ENCODE measurements at places on chromosomes 13 and 19.

DNA sequence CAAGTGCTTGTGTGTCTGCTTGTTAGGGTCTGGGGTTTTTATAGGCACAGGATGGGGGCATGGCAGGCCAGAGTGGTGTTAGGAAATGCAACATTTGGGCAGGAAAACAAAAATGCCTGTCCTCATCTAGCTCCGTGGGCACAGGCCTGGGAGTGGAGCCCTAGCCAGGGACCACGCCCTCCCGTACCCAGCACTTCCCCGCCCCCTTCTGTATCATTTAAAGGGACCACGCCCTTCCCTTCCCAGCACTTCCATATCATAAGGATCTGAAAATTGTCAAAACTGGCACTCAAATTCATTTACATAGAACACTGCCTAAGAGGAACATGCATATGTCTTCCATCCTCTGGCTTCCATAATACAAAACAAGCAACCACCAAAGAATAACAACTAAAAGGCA lies 185.8 kb downstream of the B3GLCT start:
- H3K4me1 ChIP-seq: no peaks in the 10 kb centered on the region
- H3K27me3 ChIP-seq: no peaks in the 10 kb centered on the region
- H3K27ac ChIP-seq: no peak overlapping the region

DNA sequence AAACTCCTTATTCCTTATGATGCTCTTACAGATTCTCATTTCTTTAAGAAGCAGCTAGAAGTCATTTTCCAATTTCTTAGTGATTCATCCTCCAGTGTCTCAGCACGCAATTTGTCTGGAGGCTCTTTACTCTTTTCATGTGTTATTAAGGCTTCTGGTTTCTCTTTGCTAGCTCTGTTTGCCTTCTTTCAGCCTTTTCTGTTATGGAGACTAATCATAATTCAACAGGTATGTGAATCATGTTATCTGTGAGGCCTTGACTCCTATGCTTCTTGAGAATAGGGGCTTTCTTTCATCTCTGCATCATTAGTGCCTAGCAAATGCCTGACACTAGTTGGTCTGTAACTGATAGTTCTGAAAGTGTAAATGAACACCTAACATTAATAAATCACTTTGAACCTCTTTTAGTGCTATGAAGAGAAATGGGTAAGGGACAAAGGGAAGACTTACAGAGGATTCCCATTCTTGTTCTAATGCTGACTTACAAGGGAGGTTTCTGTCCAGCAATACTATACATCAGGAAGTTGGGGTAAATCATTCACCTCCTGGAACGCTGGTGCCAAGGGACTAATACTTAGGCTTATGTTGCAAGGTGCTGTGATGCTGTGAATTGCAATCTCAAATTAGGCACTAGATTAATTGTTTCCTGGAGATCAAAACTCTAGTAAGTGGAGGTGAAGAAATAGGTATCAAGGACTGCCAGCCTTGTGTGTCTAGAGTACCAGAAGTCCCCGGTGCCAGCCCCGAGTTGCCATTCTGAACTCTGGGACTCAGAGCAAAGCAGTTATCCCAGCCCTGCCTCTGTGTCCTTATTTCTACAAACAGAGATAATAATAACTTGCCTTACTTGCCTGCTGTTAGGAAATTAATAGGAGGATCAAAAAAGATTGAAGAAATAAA lies 265.6 kb downstream of the DCLK1 start:
- no peak overlapping the region for H3K27ac ChIP-seq
- H3K4me1 ChIP-seq: no peaks in the 10 kb centered on the region
- DNase-seq: no peak
- H3K27me3 ChIP-seq: no peaks in the 10 kb centered on the region
- no peak overlapping the region for H3K4me3 ChIP-seq

GRCh38 chr13:50721672-50721992 lies 121.9 kb downstream of the DLEU7 start:
- no peak overlapping the region for H3K27ac ChIP-seq
- H3K27me3 ChIP-seq: no peaks in the 10 kb centered on the region
- no peaks in the 10 kb centered on the region for H3K36me3 ChIP-seq
- no peaks in the 10 kb centered on the region for H3K4me1 ChIP-seq
- no peak overlapping the region for H3K4me3 ChIP-seq
- DNase-seq: no peak

DNA sequence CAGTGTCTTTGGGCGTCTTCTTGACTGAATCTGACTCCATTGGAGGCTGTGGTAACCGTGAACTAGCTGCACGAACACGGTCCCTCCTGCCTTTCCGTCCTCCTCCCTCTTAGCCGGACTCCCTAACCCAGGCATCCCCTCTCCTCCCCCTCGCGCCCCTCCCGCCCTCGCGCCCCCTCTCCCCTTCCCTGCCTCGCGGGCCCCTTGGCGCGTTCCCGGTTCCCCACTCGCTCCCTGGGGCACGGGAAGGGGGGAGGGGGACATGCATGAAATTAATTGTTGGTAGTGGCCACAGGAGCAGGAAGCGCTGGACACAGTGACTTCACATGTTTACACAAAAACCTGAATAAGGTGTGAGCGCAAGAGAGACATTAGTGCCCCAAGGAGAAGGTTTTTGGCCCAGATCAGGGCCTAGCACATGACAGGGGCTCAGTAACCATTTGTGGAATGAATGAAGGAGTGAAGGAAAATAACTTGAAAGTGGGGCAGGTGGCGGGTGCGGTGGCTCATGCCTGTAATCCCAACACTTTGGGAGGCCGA lies 279 bp downstream of the DMRTC2 start:
- no peaks in the 10 kb centered on the region for H3K36me3 ChIP-seq
- no peak for DNase-seq
- H3K27ac ChIP-seq: no peak overlapping the region
- no peaks in the 10 kb centered on the region for H3K4me1 ChIP-seq

DNA sequence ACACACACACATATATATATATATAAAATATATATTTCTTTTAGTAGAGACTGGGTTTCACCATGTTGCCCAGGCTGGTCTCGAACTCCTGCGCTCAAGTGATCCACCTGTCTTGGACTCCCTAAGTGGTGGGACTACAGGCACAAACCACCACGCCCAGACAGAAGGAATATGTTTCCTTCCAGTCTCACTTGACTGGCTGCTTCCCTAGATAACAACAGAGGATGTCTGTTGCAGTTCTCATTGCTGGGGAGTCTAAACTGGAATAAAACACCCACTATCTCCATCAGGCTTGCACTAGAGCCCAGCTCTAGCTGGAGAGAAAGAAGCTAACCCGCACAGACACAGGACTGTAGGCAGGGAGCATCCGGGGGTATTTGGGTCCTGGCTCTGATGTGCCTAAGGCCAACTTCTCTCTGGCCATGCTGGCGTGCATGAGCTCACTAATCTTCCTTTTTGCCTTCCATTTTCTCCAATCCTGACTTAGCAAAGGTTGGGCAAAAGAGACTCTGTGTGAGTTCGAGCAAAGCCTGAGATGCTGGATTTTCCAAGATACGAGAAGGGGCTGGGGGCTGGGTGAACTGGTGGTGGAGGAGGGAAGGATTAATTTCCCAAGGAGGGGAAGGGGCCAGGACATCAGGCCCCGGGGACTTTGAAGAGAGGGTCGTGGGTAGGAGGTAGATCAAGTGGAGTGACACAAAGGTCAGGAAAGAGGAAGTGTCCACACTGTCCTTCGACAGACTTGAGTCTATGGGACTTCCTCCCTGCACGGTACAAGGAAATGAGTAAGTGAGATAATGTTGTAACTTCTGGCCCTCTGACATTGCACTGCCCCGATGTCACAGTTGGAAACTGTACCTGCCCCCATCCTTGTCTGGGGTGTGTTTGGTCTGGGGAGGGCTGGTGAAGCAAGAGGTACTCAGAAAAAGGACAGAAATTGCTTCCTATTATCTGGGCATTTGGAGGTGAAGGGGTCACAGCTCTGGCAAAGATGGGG lies 22.5 kb upstream of the ALOX5AP start:
- H3K36me3 ChIP-seq: no peaks in the 10 kb centered on the region
- H3K27me3 ChIP-seq: no peaks in the 10 kb centered on the region
- H3K27ac ChIP-seq: no peak overlapping the region
- no peak overlapping the region for H3K4me3 ChIP-seq
- peaks cover 7% of the 10 kb centered on the region for H3K4me1 ChIP-seq

GRCh38 chr19:39301021-39301420 lies 4.8 kb downstream of the IFNL1 start:
- H3K36me3 ChIP-seq: no peaks in the 10 kb centered on the region
- no peak overlapping the region for H3K4me3 ChIP-seq
- DNase-seq: no peak
- H3K27ac ChIP-seq: no peak overlapping the region
- peaks cover 83% of the 10 kb centered on the region for H3K27me3 ChIP-seq
- no peaks in the 10 kb centered on the region for H3K4me1 ChIP-seq

DNA sequence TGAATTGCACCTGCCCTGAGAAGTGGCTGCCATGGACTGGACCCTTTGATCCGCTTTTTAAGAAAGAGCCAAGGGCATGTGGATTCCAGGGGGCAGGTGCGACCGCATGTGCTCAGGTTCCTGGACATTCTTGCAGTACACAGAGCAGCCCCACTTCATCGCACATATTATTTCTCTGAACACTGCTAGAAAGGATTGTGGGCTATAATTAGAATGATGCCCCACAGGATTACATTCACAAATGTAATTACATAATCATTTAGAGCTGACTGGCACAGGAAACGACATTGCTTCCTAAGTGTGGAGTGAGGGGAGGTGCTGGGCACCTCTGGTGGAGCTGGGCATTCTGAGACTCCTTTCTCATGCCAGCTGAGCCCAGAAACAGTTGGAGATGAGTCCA lies 37.5 kb upstream of the VSTM2B start:
- no peak overlapping the region for H3K27ac ChIP-seq
- H3K27me3 ChIP-seq: peaks cover 22% of the 10 kb centered on the region
- no peaks in the 10 kb centered on the region for H3K36me3 ChIP-seq
- no peak overlapping the region for H3K4me3 ChIP-seq
- DNase-seq: no peak
- no peaks in the 10 kb centered on the region for H3K4me1 ChIP-seq

DNA sequence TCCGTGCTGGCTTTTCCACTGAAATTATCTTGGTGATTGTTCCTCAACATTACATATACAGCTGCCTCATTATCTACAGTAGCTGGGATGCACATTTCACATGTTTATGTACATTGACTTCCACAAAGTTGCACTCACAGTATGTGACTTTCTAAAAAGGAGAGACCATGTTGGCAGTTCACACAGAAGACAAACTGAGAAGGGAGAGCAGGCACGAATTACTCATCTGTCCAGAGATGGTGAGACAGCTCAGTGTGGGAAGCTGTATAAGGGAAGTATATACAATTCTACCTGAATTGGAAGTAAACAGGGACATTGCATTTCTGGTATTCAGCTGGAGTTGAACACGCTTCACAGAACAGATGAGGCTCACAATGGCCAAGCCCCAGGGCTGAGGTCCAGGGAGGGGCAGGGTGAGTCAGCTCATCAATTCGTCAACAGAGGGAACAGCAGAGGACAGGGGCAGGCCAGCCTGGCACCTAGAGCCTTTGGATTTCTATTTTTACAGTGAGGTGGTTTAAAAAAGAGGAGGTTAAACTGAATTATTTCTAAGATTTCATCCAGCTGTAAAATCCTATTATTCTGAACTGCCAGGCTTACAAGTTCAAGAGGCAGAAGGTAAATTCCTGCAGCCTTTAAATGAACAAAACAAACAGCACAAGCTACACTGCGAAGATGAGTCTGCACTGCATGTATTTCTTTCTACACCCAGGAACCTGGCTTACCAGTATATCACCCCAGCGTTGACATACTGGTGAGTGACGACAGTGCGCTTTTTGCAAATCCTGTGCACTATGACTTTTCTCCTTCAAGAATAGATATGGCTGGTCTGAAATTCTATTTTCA lies 9.8 kb downstream of the PARP4 start:
- H3K27ac ChIP-seq: no peak overlapping the region
- no peak for DNase-seq
- H3K36me3 ChIP-seq: peaks cover under 1% of the 10 kb centered on the region

DNA sequence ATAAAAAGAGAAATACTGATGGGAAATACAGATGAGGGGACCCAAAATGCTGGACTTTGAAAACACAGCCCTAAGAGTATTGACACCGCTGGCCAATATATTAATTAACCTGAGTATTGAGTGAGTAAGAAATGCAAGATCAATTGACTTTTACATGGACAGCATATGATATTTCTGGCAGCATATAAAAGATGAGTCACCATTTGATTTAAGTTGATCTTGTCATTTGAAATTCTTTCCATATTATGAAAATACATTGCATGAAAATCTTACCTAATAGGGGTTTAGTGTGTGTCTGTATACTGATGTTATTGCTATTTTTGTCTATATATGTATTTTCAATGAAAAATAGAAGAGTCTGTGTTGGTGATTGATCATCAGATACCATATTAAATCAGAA lies 619.6 kb downstream of the KCTD12 start:
- H3K36me3 ChIP-seq: no peaks in the 10 kb centered on the region
- no peak overlapping the region for H3K27ac ChIP-seq
- H3K27me3 ChIP-seq: no peaks in the 10 kb centered on the region
- no peak overlapping the region for H3K4me3 ChIP-seq

DNA sequence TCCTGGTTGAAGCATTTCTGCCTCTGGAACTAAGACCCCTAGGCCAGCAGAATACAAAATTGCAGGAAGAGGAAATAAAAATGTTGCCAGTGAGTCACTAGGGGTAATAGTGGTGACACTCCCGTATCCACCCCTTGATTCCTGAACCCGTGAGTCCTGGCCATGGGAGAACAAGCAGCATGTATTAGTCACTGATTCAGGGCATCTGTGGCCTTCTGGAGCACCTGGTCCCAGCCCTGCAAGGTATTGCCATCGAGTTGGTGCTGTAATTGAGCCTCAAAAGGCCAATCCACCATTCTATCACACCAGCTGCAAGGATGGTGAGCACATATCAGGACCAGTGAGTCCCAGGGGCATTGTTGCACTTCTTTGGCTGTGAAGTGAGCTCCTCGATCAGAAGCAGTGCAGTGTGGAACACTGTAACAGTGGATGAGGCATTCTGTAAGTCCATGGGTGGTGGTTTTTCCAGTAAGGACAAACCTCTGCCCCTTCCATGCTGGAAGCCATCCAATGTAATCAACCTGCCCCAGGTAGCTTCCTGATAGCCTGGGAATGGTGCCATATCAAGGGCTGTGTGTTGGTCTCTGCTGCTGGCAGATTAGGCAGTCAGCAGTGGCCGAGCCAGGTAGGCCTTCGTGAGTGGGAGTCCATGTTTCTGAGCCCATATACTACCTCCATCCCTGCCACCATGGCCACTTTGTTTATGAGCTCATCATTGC lies 39.6 kb downstream of the C1QTNF9 start:
- H3K4me3 ChIP-seq: no peak overlapping the region
- no peaks in the 10 kb centered on the region for H3K36me3 ChIP-seq
- no peak for DNase-seq
- no peaks in the 10 kb centered on the region for H3K4me1 ChIP-seq

DNA sequence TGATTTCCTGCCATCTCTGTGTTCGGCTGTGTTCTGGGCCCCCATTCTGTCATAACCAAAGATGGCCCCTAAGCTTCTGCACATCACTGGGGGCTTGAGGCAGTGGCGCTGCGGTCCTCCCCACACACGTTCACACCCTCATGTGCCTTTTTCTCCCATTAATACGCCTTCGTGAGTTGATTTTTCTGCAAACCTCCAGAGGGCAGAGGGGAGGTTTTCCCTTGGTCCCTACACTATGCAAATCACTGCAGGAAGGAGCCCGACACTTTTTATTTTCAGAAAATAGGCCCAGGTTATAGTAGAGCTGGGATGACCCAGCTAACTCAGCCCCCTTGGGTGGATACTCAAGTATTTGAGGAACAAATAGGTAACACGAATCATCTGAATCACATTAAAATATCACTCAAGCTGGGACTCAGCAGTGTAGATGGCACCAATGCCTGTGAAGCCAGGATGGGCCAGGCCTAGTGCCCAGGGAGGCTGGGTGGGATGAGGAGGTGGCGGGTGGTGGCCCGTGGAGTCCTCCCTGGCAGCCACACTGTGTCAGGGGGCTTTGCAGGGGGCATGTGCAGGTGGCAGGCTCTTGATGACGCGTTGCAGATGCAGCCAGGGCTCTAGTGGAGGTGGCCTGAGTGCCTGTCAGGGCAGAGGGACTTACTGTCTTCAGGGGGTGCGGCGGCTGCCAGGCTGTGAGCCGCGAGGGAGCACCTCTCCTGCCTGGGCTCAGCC lies 234.3 kb downstream of the TEX29 start:
- H3K27me3 ChIP-seq: peaks cover 35% of the 10 kb centered on the region
- no peaks in the 10 kb centered on the region for H3K4me1 ChIP-seq
- no peaks in the 10 kb centered on the region for H3K36me3 ChIP-seq
